SHP77 treated with DMSO at 0.1 percent for 48 hours (cell line): ENCODE measurements at places on chromosomes 1 and 21.

- DNase-seq = no peak
Measured at GRCh38 chr1:169060043-169060722, 46.3 kb upstream of the ATP1B1 start.

- DNase-seq = no peak
Measured at GRCh38 chr21:14759285-14759684, 213.2 kb upstream of the SAMSN1 start.

GRCh38 chr1:8797216-8797615, 20.2 kb downstream of the RERE start:
- no peak for DNase-seq

DNA sequence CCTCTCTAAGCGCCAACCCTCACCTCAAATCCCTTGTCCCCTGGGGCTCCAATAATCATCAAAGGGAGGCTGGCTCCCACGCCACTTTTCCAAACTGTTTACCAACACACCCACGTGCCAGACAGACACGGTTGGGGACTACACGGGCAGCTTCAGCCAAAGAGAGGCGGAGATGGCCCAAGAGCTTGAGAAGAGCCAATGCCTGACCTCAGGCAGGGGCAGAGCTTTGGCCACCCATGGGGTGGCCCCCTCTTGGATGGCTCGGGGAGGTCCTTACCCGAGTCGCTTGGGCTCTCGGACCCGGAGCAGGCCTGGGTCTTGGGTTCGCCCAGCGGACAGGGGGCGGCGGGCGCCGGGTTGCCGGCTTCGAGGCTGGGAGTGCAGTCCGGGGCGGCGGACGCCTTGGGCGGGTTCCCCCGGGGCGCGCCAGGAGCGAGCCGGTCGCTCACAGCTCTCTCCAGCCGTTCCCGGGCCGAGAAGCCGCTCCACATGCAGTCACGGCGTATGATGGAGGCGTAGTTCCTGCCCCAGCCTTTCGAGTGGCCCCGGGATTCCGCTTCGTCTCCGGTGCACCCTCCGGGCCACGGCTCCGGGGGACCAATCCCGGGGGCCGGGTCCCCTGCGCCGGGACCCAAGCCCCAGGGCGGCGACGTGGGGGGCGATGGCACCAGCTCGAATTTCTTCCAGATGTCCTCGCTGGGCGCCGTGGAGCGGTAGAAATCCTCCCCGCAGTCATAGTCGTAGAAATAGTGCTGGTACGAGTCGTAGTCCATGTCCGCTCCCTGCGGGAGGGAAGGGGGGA, 854 bp downstream of the MYCL start:
- DNase-seq = no peak

GRCh38 chr1:84693005-84693404, 2.7 kb upstream of the SSX2IP start:
- no peak for DNase-seq

GRCh38 chr1:21568006-21568746, 59.0 kb downstream of the ALPL start:
- no peak for DNase-seq

DNA sequence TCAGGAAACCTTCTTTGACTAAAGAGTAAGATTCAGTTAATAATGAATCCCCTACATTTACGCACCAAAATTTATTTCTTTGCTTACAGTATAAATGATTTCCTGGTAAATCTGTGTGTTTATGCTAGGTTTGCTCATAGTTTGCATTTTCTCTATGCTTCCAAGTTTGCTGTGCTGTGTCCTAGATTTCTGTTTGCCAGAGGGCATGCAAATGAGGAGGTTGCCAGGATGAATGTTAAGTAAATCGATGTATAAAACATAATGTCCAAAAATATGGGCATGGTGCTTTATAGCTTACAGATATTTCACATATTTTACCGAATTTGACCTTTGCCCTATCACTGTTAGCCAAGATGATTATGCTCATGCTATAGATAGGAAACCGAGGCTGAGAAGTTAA, 63.8 kb downstream of the TBX19 start:
- DNase-seq = no peak

DNA sequence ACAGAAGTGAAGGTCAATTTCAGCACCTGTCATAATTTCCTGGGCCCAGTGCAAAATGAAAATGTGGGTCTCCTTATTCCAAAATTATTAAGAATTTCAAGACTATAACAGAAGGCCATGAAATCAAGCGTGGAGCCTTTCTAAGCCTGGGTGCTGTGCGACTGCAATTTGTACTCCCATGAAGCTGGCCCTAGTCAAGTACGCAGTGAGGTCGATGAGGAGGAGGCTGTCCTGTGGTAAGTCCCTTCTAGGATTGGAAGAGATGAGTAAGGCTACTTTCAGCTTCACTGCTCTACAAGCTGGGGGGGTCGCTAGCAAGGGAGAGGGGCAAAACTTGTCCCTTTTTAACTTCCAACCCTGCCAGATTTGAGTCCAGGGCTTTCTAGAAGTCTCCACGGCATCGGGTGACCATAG, 410 bp upstream of the NUDC start:
- no peak for DNase-seq

DNA sequence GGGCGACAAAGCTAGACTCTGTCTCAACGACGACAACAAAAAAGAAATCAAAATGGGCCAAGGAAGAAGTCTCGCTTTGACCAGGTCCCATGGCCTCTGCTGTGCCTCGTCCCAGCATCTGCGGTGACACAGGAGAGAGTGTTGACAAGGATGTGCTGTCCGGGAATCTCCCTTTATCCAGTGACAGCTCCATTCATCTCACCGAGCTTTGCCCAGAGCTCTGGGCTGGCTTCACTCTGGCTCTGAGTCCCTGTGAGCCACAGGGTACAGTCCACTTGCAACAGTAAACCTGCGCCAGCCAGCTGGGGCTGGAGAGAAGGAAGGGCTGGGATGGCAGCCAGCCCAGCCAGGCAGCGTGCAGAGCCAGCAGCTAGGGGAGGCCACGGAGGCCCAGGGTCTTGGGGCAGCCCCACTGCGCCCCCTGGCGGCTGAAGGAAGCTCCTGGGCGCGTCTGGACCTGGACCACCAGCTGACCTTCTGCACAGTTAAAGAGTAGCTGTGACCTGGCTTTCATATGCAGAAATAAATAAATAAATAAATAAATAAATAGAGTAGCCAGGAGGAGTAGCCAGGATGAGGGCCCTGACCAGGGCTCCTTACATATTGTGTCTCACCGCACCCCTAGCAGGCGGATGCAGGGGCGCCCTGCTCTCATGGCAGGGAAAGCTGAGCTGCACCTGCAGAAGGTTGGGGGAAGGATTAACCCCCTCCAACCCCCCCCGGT, 29.7 kb downstream of the ENO1 start:
- peak; percentile 88 for DNase-seq

DNA sequence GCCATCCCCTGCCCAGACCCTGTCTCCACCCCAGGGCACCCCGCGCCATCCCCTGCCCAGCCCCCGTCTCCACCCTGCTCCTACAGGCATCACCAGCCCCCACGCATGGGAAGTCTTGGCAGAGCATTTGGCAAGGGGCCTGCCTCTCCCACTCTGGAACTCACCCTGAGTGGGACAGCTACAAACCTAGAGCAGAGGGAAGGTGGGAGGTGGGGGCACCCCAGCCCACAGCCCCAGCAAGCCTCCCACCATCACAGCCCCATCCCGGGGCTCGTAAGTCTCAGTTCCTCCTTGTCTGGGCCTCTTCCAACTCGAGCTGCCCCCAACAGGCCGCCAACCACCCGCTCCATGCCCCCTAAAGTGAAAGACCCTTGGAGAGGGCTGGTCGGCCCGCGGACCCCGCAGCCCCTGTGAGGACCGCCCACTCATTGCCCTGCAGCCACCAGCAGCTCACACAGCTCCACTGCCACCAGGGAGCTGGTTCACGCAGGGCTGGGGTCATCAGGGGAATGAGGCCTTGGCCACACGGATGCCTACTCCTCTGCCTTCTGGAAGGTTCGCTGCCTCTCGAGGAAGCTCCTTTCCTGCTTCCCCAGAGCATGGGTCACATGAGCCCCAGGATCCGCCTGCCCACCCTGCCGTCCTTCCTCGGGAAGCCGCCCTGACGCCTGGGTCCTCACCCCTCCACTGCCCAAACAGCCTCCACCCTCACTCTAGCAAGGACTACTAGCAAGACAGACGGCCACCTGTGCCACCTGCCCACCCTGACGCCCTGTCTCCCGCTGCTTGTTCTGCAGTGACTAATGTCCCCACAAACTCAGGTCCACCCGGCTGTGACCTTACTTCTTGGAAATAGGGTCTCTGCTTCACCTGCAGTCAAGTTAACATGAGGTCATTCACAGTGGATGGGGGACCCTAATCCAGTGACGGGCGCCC, 14.4 kb downstream of the MEGF6 start:
- DNase-seq = no peak

- no peak for DNase-seq
Measured at GRCh38 chr1:115323366-115324004, 14.6 kb downstream of the NGF start.
